ENCODE measurements at places on chromosomes 11 and 22.

- no peak for DNase-seq
These were observed 63.2 kb downstream of the PARVA start for GRCh38 chr11:12440565-12440964.

DNA sequence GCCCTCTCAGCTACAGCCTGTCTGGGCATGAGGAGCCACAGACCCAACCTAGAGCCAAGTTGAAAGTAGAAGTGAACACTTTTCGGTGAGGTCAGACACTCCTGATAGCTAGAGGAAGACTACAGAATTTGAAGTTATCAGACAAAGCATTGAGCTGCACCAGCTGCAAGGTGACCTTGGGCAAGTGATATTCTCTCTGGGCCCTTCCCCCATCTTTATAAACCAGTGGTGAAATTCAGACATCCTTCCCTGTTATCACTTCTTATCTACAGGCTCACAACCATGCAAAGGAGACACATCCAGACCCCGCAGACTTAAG, 8.0 kb upstream of the PMM1 start:
- DNase-seq, result no peak

- DNase-seq, result no peak
These were observed 33.5 kb downstream of the GAB4 start for GRCh38 chr22:16974298-16975084.

GRCh38 chr11:105236664-105237063, 97.1 kb upstream of the CARD18 start:
- no peak for DNase-seq

GRCh38 chr11:9001736-9002135, 2.1 kb downstream of the NRIP3 start:
- DNase-seq, result no peak

DNA sequence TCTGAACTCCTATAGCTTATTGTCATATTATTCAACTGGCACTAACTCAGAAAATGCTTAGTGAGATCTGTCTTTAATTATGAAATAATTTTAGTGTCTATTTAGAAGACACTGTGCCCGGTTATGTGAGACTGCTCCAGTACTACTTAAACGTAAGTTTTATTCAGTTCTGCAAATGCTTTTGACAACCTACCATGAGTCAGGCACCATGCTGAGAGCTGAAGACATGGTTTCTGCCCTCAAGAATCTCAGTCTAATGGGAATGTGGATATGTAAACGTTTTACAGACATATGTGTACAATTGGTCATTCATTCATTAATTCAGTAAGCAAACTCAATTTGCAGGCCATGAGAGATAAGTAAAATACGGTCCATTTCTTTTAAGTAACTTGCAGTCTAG, 40.0 kb downstream of the DCUN1D5 start:
- DNase-seq, result no peak

- DNase-seq, result no peak
These were observed 52.6 kb downstream of the TCF20 start for GRCh38 chr22:42217752-42218280.

DNA sequence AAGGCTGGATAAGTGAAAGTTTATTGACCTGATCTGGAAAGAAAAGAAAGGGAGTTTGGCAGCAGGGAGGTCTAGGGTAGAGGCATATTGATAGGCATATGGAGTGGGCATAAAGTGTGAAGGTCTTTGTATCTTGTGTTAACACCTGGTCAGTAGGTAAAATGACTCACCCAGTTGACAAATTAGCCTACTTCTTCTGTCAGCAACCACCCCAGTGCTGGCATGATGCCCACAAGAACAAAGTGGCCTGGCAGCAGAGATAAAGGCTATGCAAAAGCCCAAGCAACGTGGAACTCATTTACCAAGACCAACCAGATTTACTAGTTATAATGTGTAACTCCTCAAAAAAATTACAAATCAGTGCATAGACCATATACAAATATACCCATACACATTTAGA, 4.9 kb downstream of the OR10A3 start:
- peak; percentile 68 for DNase-seq

DNA sequence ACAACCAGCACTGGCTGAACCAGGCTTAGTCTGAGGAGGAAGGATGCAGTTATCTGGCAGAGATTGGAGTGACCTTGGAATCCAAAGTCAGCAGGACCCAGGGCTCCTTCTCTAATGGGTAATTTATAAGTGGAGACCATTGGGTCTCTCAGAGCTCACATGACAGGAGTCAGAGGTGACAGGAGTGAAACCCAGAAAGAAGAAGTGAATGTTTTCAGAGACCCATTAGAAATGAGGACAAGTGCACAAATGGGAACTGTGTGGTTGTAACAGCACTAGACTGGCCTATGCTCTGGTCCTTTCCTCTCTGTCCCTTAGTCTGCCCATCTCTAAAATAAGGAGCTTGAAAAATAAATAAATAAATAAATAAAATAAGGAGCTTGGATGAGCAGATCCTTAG, 107.4 kb downstream of the SERGEF start:
- DNase-seq, result no peak

DNA sequence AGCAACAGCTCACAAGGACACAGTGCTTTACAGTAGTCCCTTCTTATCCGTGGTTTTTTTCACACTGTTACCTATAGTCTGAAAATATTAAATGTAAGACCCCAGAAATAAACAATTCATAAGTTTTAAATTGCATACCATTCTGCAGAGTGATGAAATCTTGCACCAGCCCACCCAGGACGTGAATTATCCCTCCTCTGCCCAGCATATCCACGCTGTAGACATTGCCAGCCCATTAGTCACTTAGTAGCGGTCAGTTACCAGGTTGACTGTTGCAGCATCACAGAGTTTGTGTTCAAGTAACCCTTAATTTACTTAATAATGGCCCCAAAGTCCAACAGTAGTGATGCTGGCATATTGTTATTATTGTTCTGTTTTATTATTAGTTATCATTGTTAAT, 3.6 kb downstream of the CLTCL1 start:
- DNase-seq, result no peak

DNA sequence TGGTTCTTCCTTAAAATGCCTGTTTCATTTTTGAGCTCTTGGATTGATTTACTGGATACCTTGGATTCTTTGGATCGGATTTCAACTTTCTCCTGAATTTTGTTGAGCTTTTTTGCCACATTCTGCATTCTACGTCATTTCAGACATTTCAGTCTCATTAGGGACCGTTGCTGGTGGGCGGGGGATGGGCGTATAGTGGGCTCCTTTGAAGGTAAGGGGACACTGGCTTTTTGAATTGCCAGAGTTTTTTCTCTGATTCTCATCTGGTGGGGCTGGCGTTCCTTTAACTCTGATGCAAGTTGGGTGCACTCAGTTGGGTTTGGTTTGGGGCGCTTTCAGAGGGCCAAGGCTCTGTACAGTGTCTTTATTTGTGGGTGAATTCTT, 216.5 kb downstream of the DYNC2H1 start:
- DNase-seq, result no peak

- no peak for DNase-seq
These were observed 58.7 kb downstream of the CHST1 start for GRCh38 chr11:45606514-45607281.

- DNase-seq, result no peak
These were observed 908.6 kb downstream of the NTM start for GRCh38 chr11:132278801-132279574.

- peak; percentile 29 for DNase-seq
These were observed 692 bp upstream of the MOB2 start for GRCh38 chr11:1487091-1487850.

DNA sequence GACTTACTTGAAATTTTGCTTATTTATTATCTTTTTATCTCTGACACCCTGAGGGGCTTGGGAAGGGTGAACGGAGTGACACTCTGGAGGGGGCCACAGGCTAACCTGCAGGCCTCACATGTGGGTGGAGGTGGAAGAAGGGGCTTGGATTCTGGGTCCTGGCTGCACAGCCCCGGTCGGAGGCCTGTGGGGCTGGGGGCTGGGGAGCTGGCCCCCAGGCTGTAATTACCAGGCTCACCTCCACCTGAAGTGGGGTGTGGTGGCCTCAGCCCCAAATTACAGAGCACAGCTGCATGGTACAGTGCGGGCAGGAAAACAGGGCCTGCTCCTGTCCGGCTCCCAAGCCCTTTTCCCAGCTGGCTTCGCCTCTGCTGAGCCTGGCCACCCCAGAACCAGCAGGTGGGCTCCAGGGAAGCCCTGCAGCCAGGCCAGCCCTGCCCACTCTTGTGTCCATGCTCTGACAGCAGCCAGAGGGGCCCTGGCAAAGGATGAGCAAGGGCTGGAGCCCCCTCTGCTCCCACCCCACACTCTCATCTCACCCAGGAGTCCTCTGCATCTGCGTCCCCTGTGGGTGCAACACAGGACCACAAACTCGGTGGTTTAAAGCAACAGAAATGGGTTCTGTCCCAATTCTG, 48.0 kb downstream of the IGF2 start:
- no peak for DNase-seq

DNA sequence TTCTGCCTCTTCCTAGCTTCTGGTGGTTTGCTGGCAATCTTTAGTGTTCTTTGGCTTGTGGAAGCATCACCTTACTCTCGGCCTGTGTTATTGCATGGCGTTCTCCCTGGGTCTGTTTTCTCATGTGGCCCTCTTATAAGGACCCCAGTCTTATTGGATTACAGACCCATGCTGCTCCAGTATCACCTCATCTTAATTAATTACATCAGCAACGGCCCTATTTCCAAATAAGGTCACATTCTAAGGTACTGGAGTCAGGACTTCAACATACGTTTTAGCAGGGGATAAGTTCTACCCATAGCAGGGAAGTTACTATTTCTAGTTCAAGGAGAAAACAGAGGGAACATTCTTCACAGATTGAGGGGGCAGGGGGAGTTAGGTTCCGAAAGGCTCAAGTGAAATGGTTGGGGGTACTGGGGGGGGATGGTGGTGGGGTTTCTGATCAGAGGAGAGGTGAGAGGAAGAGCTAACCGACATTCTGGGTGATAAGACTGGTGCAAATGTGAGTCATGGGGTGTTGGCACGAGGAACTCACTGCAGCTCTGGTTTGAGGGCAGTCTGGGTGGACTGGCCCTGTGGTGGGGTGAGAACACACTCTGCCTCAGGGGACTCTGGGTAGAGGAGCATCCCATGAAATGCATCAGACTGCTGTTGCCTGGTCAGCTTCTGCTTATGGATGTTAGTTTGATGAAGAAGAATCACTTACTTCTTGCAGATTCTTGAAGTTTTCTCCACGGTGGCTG, 51.5 kb upstream of the ZBED5 start:
- DNase-seq, result no peak

- no peak for DNase-seq
These were observed 12.1 kb downstream of the TSPAN4 start for GRCh38 chr11:854601-855329.

GRCh38 chr11:128544471-128545051, 42.8 kb downstream of the ETS1 start:
- no peak for DNase-seq

GRCh38 chr22:37657590-37658132, 862 bp upstream of the PDXP start:
- no peak for DNase-seq

DNA sequence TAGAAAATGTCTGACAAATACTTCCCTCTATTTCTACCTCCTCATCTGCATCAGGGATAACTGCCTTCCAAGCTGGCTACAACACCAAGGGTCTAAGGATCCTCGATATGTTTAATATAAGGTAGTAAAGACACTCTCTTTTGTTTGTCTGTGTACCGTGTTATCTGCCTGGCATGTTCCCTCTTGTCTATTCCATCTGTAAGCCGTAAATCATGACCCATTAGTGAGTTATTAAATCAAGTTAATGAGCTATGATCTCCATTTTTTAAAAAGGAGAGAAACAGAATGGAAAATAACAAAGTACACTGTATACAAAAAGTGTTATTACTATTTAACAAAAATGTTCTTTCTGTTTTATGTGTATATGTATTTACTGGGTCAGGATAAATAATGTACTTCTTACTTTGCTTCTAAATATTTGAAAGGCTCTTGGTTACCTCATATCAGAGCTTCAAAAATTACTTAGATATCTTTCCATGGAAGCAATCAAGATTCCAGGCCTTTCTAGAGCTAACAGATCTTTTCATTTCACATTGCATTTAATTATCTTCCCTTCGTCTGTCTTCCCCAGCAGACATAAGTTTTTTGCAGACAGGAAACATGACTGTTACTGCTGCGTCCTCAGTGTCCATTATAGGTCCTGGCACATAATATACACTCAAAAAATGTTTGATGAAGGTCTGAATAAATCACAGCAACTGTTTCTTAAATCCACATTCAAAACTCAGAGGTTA, 342.6 kb upstream of the CCDC90B start:
- DNase-seq, result no peak

GRCh38 chr11:70212227-70212811, 9.2 kb downstream of the FADD start:
- peak; percentile 58 for DNase-seq

DNA sequence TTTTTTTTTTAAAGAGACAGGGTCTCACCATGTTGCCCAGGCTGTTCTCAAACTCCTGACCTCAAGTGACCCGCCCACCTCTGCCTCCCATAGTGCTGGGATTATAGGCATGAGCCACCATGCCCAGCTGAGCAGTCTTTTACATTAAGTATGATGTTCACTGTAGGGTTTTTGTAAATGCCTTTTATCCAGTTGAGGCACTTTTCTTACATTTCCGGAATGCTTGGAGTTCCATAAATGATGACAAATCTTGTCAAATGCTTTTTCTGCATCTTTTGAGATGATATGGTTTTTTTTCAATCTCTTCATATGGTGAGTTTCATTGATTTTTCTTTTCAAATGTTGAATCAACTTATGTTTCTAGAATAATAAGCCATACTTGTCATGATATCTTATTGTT, 29.4 kb upstream of the CTTN start:
- no peak for DNase-seq

GRCh38 chr11:87934182-87934581, 241.1 kb downstream of the RAB38 start:
- no peak for DNase-seq

- no peak for DNase-seq
These were observed 103.1 kb downstream of the SNX19 start for GRCh38 chr11:130813196-130813595.

- DNase-seq, result no peak
These were observed 1123.3 kb downstream of the BRD1 start for GRCh38 chr22:48704335-48704734.

GRCh38 chr11:69447786-69448185, 33.7 kb upstream of the LINC01488 start:
- no peak for DNase-seq

DNA sequence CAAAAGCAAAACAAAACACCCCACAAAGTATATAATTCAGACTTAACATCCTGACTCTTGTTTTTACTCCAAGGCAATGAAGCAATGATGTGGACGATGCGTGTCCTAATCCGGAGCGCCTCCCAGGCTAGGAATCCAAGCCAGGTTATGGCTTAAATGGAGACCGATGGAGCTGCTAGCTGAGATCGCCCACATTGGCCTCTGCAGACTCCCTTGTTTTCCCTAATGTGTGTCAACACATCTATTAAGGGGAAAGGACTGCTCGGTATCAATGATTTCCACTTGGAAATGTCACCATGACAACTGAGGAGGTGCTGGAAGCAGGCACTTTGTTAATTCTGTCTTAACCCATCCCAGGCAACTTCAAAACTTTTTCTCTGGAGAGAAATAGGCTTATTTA, 311.7 kb downstream of the TBC1D22A start:
- DNase-seq, result no peak

- DNase-seq, result no peak
These were observed 20.6 kb downstream of the BCO2 start for GRCh38 chr11:112195951-112196351.

GRCh38 chr11:108802492-108802891, 137.6 kb downstream of the DDX10 start:
- DNase-seq, result no peak

Data from left colon (tissue), 2 donors.